ENCODE measurements at places on chromosomes 4 and X. TPM values are rescaled to one million over a fixed set of nuclear protein-coding genes. Genes with fewer than 3 reads are reported as not detected.

- DNase-seq: no peak
Measured at GRCh38 chr4:2700031-2700430, 56.1 kb downstream of the TNIP2 start.

DNA sequence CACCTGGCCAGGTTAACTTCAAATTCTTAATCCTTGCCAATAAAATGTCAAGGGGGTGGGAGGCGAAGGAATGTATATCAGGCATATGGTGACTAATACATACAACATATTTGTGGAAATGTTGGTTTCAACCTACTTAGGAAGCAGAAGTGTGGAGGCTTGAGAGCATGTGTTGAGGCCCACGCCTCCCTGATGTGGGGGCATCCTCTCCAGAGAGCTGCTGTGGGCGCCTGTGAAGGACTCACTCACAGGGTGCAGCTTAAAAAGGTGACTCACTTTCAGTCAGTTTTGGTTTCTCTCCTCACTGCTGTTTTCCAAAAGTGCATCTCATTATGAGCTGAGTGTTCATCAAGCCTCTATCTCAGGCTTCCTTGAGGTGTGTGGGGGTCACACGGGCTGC is 27.5 kb downstream of the LNX1 start:
- DNase-seq: peak; percentile 89

DNA sequence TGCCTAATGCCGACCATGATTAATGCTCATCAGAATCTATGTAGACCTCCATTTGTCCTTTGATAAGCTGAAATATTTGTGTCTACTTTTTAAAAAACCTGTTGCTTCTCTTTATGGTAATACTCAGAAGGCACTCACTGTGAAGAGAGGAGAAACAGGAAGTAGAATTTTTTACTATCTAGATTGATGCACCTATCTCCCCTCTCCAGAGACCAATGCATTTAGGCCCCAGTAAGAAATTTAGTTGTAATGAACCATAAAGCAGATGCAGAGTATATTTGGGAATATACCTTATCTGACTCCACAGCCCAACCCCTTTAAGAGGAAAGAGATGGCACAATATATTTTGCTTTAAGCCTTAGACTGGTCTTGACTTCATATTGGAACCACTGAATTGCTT is 11.1 kb downstream of the TBL1X start:
- DNase-seq: no peak

- DNase-seq: no peak
Measured at GRCh38 chr4:53039741-53040458, 177.8 kb downstream of the RASL11B start.

The STEEP1 gene
- polyA plus RNA-seq: 13.7 TPM

- no peak for DNase-seq
Measured at GRCh38 chr4:81635739-81636138, 164.0 kb upstream of the RASGEF1B start.

DNA sequence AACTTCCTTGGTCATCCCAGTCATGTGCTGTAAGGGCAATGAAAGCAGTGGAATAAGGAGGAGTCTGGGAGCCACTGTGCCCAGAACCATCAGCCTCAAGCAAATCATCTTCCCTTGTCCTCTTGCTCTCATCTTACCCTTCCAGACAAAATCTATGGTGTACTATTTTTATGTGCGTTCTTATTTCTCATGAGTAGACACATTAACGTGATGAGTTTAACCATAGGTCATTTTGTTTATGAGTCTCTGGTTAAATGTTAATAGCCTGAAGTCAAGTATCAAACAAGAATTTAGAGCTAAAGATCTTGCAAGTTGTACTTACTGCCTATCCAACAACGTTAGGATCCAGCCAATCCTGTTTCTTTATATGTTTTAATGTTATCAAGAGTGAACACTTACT is 495.3 kb downstream of the SPRY1 start:
- DNase-seq: no peak

The RGN gene
- polyA plus RNA-seq: 2.1 TPM

- DNase-seq: no peak
Measured at GRCh38 chr4:42080306-42080705, 72.1 kb downstream of the BEND4 start.

- no peak for DNase-seq
Measured at GRCh38 chr4:61938250-61938846, 738.2 kb downstream of the ADGRL3 start.

The LRP2BP gene
- polyA plus RNA-seq: 3.2 TPM

- DNase-seq: no peak
Measured at GRCh38 chr4:53902786-53903185, 161.6 kb downstream of the CHIC2 start.

- DNase-seq: no peak
Measured at GRCh38 chr4:114015444-114015899, 36.0 kb upstream of the ARSJ start.

DNA sequence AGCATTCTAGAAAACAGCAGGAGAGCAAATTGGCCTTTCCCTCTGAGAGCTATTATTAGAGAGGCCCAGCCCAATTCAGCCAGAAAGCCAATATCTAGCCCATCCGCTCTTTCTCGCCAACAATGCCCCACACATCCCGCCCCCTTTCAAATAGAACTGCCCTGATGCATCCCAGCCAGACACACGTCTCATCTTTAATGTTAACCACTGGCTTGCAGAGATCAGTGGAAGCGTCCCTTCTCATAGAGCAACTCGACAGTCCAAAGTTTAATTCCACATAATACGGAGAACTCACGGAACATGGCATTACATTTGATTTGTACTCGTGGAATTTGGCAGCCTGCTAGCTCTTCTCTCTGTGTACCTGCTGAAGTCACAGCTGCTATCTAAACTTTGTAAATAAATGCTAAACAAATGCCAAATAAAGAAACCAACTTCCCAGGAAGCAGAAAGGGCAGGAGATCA is 304.4 kb downstream of the DHX15 start:
- DNase-seq: no peak

The GBA3 gene
- polyA plus RNA-seq: 0.65 TPM

- no peak for DNase-seq
Measured at GRCh38 chrX:72566448-72566847, 6.2 kb downstream of the HDAC8 start.

DNA sequence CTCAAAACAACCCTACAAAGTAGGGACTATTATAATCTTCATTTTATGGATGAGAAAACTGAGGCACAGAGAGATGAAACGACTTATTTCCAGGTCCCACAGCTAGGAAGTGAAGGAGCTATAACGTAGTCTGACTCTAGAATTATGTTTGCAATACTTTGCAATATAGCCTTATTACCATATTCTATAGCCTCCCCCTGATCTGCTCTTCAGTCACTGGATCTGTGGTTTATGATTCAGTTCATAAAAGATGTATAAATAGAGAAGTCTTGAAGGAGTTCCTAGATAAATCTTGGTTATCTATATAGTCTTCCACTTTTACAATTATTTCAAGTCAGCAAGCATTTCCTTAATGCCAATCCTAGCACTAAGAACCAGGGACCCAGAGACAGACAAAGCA is 57.5 kb downstream of the OPHN1 start:
- no peak for DNase-seq

The SERTM2 gene
- polyA plus RNA-seq: 0.92 TPM

The PNMA3 gene
- polyA plus RNA-seq: 1.0 TPM

GRCh38 chr4:75561789-75562188 is 5.9 kb downstream of the ODAPH start:
- DNase-seq: no peak

The TRAM1L1 gene
- 6.1 TPM for polyA plus RNA-seq

The CXCL8 gene
- 3.4 TPM for polyA plus RNA-seq

GRCh38 chrX:107451731-107452130 is 2.3 kb downstream of the FRMPD3 start:
- no peak for DNase-seq

GRCh38 chr4:85780664-85781063 is 305.7 kb downstream of the ARHGAP24 start:
- DNase-seq: no peak

The GIMD1 gene
- polyA plus RNA-seq: 0.12 TPM

- DNase-seq: peak; percentile 26
Measured at GRCh38 chr4:84481860-84482245, 17.2 kb downstream of the NKX6-1 start.

The PLCXD1 gene
- polyA plus RNA-seq: 10.7 TPM

The HSD17B10 gene
- polyA plus RNA-seq: 65.7 TPM

DNA sequence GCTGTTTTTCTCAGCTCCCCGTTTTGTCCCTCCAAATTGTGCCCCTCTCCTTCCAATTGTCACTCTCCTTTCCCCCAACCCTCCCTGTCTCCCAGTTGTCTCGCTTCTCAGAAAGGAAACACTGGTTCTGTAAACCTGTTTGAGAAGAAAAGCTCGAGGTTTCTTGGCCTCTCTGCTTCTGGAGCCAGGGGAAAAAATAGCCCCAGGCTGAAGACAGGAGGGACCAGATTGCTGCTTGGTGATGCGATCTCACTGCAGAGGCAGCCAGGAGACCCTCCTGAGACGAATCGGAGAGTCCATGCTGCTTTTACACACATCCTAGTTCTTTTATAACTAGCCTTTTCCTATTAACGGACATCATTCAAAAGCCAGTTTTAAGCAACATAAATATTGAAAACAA is 21.2 kb downstream of the TRIML1 start:
- DNase-seq: no peak

DNA sequence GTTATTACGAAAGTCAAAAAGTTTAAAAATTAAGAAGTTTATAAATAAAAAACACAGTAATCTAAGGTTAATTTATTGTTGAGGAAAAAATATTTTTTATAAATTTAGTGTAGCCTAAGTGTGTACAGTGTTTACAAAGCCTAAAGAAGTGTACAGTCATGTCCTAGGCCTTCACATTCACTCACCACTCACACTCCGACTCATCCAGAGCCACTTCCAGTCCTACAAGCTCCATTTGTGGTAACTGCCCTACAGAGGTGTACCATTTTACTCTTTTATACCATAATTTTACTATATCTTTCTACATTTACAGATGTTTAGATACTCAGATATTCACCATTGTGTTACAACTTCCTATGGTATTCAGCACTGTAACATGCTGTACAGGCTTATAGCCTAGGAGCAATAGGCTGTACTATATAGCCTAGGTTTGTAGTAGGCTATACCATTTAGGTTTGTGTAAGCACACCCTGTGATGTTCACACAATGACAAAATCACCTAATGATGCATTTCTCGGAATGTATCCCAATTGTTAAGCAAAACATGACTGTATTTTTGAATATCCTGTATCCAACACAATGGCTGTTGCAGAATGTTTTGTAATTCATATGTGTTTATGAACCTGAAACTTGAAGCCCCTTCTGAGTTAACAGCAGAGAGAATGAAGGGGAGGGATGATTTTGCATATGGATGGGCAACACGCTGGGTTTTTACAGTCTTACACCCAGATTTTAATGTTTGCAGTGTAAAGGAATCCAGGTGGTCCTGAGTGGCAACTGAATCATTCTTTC is 3.1 kb downstream of the PPBP start:
- no peak for DNase-seq

The FMR1NB gene
- polyA plus RNA-seq: not detected

The DCAF12L2 gene
- 11.7 TPM for polyA plus RNA-seq

GRCh38 chr4:108433832-108434231 is 186.5 kb upstream of the RPL34 start:
- peak; percentile 6 for DNase-seq

- peak; percentile 48 for DNase-seq
Measured at GRCh38 chr4:152679414-152680281, at the start of gene TMEM154. Gene TMEM154 (minus strand): TSS chr4:152679997. CDS start chr4:152679933, 64 bp downstream.

The HSD17B13 gene
- 0.30 TPM for polyA plus RNA-seq

DNA sequence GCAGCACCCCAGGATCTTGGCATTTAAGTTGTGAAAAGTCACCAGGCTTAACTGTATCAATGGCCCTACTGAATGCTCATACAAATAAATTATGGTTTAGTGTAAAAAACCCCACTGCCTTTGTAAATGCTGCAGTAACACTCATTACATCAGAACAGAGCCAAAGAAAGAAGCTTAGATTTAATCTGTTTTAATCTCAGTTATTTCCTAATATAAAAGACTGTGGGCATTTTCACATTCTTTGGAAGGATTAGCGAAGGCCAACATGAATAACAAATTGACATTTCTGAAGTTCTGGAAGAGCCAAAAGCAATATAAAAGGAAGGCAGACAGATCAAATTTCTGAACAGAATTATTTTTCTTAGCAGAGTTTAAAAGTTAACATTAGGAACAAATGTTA is 140.0 kb upstream of the HCCS start:
- no peak for DNase-seq

GRCh38 chr4:159096434-159096833 is 6.4 kb upstream of the RAPGEF2 start:
- no peak for DNase-seq

GRCh38 chr4:126512979-126513378 is 1119.8 kb upstream of the INTU start:
- DNase-seq: no peak

GRCh38 chr4:94758700-94759399 is 1.1 kb downstream of the BMPR1B start:
- DNase-seq: peak; percentile 79

DNA sequence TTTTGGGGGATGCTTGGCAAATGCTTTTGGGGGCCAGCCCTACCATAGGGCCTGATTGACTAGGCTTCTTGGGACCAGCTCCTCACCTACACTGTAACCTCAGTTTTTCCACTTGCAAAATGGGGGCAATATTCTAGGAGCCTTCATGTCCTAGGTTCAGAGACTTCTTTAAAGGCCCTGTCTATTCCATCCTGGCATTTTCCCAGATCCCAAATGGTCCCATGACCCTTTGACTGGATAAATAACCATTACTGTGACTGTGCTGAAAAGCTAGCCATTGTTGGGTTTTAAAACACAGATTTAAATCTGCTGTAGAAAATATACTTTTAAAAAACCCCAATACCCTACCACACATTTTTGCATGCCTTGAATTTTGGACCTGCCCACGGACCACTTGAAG is 149.8 kb downstream of the EFNB1 start:
- peak; percentile 38 for DNase-seq

DNA sequence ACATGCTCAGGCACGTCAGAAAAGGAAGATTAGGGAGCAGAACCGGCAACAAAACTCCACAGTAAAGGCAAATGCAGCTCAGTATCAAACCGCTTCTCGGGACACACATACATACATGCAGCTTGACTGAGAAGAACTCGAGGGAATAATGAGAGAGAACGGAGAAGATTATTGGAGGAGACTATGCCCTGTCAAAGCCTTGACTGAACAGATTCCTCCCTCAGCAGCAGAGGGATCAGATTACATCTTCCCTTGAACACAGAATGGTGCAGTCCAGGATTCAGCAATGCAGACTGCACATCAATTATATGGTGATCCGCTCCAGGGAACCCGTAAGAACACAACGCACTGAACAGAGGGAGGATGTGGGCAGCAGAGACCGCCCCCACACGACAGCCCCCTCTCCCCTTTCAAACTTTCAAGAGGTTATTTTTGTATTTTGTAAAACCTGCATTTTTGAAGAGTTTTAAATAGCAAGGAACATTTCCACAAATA is 183.2 kb downstream of the FBXW7 start:
- DNase-seq: peak; percentile 96

- no peak for DNase-seq
Measured at GRCh38 chrX:23012636-23013035, 12.9 kb downstream of the DDX53 start.

The CT45A10 gene
- polyA plus RNA-seq: not detected

The GABRE gene
- 54.1 TPM for polyA plus RNA-seq

Measured in muscle of back (tissue), 13 donors.